ENCODE measurements at places on chromosomes 1 and 21.

GRCh38 chr1:118437664-118438063 lies 252.6 kb upstream of the SPAG17 start:
- DNase-seq: no peak

DNA sequence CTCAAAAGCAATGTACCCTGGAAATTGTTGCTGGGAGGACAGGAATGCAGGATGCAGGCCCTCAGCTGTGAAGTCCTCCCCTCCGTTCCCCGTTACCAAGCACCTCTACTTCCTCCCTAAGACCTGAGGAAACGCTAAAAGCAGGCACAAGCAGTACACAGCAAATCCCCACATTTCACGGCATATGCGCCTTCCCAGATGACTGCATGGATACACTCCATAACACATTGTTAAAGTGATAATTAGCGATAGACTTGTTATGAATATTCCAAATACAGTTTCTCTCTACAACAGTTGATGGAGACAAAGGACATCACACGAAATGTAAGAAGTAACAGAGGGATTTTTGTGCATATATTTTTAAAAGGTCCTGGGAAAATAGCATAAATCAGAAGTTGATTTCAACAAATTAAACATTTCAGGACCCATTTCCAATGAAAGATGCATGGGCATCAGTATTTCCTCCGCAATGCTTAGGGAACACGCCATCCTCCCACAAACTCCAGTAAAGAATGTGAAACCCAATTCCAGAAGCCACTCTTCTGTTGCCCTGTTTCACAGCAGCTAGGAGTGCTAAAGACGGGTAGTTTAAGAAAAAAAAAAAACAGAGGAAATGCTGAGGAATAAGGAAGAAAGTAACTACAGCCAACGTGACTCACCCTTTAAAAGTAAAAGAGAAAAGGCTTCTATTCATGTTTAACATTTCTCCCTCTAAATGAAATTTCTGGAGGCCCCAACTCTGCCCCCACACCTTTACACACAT lies 75.5 kb downstream of the HIVEP3 start:
- DNase-seq: no peak

DNA sequence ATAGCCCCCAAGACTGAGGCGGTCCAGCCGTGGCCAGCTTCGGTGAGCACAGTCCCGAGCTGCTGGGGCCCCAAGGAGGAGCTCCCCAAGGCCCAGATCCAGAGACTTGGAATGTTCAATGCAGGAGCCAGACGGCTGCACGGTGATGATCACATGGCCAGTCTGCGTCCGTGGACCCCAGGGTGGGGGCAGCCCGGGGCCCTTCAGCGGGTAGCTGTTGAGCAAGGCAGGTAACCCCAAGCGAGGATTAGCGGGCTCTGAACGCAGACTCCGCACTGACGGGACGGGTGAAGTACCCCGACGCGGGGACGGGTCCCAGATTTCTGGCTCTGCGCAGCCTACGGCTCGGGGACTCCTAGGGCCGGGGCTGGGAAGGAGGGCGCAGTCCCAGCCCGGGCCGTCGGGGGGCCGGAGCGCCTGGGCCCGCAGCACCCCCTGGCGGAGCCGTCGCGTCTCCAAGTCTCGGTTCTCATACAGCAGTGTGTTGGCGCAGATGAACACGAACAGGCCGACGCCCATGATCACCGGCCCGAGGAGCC lies 2.7 kb downstream of the TMEM200B start:
- DNase-seq: peak; percentile 88

DNA sequence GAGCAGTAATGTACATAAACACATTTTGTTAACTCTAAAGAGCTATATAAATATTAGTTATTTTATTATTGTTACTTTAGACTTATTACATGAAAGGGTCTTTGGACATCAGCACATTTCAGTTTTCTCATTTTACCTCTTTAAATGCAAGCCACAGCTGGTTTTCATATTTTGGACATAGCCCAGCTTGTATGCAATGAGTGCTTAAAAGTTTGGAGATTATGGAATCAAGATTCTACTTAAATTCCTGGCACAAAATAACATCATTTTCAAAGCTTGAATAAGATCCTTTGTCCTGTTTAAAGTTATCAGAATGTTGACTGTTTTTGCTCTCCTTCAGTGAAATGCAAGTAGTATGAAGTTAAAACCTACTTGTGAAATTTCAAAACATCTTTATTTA lies 15.5 kb upstream of the LEPR start:
- DNase-seq: no peak

DNA sequence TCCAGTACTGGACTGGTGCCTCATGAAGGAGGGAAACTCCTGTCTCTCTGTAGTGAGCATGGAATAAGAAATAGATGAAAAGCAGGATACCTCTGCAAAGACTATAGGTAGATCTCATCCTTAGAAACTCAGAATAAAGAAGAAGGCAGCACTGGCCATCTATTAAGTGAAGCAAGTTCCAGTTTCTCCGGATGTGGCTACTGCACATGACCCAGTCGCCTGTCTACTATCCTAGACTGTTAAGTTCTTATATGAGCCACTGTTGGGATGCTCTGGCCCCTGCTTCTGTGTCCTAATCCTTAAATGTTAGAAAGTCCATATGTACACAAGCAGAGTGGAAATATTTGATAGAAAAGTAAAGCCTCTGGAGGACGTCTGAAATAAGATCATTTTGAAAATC lies 2.2 kb downstream of the FASLG start:
- no peak for DNase-seq

- DNase-seq: no peak
Measured at GRCh38 chr1:34777519-34778321, 3.3 kb upstream of the GJB3 start.

GRCh38 chr1:214550013-214550856 lies 1.2 kb downstream of the PTPN14 start:
- no peak for DNase-seq

DNA sequence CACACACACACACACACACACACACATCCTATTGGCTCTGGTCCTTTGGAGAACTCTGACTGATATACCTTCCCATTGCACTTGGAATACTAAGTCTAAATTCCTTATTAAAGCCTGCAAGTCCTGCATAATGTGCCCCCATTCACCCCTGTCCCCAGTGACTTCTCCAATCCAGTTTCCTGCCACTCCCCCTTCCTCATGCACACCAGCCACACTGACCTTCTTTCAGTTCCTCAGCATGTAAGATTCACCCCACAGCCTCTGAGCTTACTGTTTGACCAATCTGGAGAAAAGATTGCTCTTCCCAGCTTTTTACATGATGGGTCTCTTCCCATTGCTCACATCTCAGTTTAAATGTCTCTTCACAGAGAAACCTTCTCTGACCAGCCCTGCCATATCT lies 146.6 kb downstream of the TBX15 start:
- no peak for DNase-seq

DNA sequence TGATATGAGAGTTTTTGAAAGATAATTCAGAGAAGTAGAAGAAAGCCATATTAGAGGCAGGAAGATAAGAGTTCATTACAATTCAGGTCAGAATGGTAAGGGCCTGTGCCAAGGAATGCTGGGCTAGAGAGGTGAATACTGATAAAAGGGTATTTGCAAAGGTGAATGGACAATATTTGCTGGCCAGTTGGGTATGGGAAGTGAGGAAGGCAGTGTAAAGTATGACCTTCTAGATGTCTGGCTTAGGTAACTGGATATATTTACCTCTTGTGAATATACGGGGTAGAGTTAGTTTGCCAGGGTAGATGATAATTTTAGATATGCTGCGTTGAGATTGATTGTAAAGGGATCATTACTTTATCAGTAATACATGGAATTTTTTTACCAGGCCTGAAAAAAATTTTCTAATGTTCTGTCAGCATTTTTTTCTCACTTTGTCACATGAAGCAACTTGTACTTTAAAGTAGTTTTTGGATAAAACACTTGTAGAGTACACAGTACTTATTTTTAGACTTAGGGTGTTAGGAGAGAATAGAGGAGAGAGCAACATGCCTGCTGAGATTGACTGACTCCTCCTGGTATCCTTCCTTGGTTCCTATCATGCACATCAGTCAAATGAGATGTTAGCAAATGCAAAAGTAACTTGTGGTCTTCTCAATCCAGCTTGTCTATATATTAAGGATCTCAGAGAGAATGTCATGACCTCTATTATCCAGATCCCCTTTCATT lies 14.1 kb downstream of the RTCA start:
- no peak for DNase-seq

DNA sequence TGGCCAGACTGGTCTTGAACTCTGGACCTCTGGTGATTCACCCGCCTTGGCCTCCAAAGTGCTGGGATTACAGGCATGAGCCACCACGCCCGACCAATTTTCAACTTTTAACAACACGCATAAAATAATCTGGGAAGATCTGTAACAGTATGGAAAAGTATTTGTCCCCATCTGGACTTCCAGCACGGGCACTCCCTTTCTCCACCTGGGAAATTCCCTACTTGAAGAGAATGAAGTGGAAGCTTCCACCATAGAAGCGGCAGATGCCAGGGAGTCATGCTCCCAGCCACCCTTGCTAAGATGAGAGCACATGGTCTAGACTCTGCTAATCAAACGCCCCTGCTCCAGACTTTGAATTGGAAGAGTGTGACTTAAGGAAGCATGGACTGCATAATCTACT lies 9.0 kb upstream of the GPR137B start:
- DNase-seq: no peak

DNA sequence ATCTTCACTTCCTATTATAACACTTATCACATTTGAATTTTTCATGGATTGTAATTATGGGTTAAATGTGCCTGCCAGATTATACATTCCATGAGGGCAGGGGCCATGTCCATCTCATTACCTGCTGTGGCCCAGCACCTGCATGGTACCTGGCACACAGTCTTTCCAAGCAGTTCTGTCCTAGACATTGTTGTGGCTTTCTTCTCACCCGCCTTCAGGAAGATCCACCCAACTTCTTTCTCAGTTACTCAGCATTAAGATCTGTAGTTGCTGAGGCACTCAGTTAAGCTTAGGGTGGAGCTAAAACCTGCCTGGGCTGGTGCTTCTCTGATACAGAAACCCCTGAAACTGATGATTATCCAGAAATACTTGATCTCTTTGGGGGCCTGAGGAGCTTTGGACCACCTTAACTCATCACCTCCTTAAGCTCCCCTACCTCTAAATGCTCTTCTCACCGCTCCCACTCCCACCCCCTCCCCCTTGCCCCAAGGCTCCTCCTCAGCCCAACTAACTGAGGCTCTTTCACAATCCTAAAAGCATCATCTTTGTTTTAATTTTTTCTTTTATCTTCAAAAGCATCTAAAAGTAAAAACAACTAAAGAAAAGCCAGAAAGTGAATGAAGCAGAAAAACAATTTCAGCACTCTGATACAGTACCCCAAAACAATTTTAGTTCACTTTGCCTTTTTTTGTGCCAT lies 190.6 kb downstream of the FGGY start:
- DNase-seq: no peak

- DNase-seq: no peak
Measured at GRCh38 chr1:50970509-50970887, 453 bp downstream of the CDKN2C start.

DNA sequence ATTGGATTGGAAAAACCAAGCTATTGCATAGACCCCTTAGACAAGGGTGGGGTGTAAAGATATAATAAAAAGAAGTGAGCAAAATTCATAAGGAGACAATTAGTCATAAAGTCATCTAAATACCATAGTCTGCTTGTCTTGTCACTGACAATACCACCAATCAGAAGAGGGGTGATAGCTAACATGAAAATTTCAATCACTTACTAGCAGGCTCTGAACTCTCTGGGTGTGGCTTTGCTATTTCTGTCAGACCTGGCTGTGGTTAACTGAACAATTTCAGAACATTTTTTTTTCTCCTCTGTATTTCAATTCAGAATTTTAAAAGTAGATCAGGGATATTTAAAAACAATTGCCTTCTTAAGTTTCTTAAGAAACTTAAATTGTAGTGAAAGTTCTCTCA lies 158.5 kb upstream of the PRMT6 start:
- no peak for DNase-seq

DNA sequence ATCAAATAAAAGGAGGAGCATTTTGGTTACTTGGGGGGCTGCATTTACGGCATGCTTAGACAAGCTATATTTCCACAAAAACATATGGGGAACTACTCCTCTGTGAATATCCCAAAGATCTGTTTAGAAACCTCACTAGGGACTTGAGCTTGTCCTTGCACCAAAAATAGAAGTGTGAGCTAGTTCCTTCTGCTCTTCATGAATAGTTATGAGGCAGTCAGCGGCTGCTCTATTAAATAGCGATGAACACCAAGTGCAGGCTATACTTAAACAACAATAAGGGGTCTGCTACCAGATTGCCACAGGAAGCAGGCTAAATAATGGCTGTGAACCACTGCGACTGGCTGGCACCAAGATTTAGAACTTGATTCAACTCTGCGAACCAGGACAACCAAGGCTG lies 190.1 kb downstream of the PCP4 start:
- no peak for DNase-seq

Data from GM13977 (cell line).